RPMI7951 (cell line): ENCODE measurements at places on chromosomes 7 and 10.

GRCh38 chr7:107104801-107105200 is 60.3 kb downstream of the PRKAR2B start:
- DNase-seq: no peak

- DNase-seq: no peak
Measured at GRCh38 chr7:45244981-45245380, 87.4 kb downstream of the RAMP3 start.

- no peak for DNase-seq
Measured at GRCh38 chr7:48097521-48098231, 8.6 kb downstream of the UPP1 start.

GRCh38 chr10:51100221-51100620 is 25.9 kb downstream of the PRKG1 start:
- no peak for DNase-seq

DNA sequence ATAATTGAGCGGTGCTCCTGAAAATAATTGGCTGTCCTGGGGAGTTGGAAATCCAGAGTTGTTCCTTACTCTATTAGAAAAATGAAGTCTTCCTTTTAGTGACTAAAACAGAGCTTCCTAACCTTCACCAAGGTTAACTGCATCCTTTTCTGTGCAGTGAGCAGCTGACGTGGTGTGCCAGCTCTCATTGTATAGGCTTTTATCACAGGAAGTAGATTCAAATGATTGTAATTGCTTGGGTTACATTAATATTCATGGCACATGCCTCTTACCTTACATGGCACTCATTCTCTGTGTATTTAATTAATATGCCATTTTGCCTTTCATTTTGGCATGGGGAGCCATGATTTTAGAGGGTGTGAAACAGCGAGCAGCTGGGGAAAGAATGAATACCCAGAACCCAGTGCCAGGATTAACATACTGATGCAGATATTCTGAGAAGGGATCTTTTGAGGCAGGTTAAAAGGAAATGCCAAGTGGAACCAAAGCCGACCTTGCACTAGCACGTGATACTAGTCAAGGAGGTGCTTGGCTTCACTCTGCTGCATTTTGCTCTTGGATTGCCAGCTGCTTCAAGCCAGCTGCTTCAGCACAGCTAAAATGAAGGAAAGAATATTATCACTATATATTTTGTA is 115.3 kb downstream of the ST7 start:
- no peak for DNase-seq

- no peak for DNase-seq
Measured at GRCh38 chr7:94251-94801, 98.0 kb upstream of the FAM20C start.

DNA sequence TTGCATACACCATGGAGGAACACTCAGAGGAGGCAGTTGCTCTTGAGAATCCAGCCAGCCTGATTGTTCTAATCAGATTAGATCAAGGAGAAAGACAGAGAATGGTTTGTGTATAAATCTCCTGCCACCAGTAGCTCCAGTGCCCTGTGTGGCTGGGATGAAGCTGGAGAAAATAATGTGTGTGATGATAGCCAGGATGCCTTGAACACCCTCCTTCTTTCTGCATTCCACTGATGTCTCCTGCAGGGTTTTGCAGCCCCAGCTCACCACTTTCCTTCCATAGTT is 614.7 kb upstream of the FOXK1 start:
- no peak for DNase-seq

DNA sequence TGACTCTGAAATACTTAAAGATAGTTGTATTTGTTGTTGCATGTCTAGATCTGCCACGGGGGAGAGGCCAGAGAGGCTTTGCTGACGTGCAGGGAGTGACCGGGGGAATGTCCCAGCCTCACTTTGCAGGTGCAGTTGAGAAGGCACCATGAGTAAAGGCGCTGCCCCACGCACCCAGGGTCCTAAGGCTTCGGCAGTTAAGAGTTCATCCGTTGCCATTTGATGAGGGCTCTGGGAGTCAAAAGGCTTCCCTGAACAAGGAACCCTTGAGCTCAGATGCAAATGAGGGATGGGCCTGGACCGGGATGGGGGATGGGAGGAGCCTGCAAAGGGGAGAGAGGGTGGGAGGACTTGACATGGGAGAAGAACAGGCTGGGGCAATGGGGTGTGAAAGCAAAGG is 20.4 kb downstream of the PPP2R2D start:
- DNase-seq: no peak

DNA sequence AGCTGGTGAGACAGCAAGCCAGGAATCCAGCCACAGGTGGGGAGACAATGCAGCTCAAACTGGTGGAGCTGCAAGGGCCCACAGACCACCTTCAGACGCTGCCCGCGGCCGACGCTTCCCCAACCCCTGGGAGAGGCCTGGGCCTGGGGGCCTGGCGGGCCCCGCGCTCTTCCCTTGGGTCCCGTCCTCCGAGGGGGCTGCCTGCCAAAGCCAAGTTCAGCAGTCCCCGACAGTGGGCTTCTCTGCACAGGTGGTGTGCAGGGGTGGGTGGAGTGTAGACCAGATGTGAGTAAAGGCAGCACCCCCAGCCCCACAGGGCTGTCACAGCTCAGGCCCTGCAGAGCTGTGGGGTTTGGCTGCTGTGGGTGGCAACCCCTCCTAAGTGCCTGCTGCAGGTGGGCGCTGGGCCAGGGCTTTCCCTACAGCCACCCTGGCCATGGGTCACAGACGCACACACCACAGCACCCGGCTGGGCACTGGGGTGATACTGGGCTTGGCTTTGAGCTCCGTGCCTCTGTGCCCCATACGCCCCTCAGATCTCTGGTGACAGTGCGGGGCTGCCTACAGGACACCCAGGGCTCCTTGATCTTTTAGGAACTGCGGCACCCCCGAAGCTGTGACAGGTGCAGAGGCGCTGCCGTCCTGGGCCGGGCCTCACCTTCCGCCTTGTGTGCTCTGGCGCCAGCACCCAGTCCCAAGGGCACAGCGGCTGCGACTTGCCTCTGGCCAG is 20.5 kb downstream of the BNIP3 start:
- DNase-seq: no peak

DNA sequence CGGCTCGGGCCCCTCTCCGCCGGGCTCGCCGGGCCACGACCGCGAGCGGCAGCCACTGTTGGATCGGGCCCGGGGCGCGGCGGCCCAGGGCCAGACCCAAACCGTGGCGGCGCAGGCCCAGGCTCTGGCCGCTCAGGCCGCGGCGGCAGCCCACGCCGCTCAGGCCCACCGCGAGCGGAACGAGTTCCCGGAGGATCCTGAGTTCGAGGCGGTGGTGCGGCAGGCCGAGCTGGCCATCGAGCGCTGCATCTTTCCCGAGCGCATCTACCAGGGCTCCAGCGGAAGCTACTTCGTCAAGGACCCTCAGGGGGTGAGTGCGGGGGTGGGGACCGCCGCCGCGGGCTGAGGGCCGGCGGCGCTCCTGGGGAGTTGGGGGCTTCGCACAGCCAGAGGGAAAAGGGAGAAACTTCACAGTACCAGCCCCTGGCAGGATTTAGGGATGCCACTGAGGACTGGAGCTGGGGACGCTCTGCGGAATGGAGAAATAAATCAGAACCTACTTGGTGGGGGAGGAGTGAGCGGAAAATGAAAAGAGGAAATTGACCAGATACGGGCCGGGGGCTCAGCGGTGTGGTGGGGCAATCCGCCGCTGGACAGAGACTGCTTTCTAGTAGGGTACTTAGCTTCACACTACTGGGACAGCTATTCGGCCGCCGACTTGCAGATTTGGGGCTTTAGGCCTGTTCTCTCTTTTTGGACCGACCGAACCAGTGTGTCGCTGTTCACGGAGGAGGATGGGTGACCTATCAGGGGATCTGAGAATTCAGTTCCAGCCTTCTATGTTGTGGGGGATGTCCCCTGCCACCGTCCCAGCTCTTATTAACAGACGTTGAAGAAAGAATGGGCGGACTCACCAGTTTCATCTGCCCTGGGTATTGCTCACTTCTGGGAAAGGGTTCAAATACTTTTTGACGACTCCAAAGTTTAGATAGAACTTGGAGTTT is 669 bp downstream of the PI4K2A start:
- DNase-seq: peak; percentile 22

GRCh38 chr7:21722371-21722770 is 179.5 kb downstream of the DNAH11 start:
- DNase-seq: no peak

GRCh38 chr7:75891815-75892411 is 13.1 kb downstream of the RHBDD2 start:
- no peak for DNase-seq

- no peak for DNase-seq
Measured at GRCh38 chr7:117489911-117490310, 10.1 kb downstream of the CFTR start.

DNA sequence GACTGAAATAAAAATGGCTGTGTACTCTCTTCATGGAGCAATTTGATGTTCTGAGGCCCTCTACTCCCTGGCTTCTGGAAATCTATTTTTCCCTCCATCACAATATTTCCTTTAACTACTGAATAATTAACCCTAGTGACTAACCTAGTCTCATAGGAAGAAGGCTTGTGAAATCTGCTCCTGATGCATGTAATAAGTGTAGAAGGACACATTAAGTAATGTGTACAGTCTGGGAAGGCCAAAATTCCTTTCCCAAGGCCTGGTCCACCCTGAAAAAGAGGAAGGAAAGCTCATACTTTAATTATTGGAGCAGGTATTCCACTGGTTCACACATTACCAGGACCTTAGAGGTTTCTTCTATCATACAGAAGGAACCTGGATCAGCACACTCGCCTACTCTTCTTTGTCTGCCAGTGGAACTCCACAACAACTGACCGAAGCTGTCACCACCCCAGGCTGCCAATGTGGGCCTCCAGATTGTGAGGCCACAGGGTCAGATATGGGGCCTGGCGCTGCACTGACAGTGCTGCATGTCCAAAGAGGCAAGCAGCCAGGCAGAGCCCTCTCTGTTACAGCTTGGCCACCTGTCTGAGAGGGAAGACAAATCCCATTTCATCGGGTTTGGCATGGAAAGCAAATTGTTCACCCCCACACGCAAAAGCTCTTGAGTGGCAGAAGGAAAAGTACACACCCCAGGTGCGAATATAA is 54.4 kb upstream of the FAM133B start:
- DNase-seq: no peak

DNA sequence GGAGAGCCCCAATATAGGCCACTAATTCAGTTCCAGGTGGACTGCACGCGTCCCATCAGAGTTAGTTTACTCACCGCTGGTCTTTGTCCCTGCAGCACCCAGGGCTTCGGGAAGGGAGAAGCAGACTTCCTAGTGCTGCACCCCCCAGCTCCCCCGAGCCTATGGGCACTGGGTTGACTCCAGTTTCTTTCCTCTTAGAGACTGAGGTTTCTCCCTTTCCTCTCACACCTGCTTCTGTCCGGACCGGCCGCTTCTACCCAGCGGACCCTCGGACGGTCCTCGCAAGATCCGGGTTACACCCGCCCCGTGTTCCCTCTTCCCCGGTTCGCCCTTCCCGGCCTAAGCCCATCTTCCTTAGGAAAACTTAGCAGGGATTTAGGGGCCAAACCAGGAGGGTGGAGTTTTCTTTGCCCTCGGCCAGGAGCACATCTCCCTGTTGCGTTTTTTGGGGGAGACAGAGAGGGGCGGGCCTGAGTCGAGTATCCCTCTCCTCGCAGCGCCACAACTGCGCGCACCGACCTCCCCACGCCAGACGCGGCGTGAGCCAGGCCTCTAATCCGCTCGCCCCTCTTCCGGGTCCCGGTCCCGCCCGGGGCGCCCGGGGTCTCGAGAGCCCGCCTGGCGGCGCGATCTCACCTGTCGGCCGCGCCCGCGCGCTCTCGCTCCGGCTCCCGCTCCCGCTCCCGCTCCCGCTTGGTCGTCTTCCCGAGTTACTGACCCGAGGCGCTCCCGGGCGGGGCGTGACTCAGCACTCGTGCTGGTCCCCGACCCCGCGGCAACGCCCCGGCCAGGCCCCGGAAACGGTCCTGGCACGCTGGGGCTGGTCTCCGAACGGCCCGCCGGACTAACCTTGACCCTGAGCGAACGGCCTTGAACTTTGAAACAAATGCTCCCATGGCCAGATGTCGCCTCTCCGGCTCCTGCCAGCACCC is at the start of gene AIFM2:
Gene AIFM2 (minus strand): TSS at position 728 of the 932 bp plus-strand sequence. CDS start 8,741 bp downstream, outside the sequence.
- DNase-seq: peak; percentile 81

GRCh38 chr7:129924602-129925001 is 28.2 kb downstream of the UBE2H start:
- no peak for DNase-seq

DNA sequence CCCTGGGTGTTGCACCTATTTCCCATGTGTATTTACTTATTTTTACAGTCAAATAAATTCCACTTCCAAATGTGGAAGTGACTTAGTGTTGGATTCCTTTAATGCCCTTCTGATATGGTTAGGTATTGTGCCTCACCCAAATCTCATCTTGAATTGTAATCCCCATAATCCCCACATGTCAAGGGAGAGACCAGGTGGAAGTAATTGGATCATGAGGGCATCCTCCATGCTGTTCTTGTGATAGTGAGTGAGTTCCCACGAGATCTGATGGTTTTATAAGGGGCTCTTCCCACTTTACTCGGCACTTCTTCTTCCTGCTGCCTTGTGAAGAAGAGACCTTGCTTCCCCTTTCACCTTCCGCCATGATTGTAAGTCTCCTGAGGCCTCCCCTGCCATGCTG is 136.9 kb downstream of the SNX10 start:
- no peak for DNase-seq

GRCh38 chr7:4067874-4068273 is 614.2 kb upstream of the FOXK1 start:
- DNase-seq: no peak

- no peak for DNase-seq
Measured at GRCh38 chr10:5523796-5524574, 776 bp upstream of the CALML3 start.

DNA sequence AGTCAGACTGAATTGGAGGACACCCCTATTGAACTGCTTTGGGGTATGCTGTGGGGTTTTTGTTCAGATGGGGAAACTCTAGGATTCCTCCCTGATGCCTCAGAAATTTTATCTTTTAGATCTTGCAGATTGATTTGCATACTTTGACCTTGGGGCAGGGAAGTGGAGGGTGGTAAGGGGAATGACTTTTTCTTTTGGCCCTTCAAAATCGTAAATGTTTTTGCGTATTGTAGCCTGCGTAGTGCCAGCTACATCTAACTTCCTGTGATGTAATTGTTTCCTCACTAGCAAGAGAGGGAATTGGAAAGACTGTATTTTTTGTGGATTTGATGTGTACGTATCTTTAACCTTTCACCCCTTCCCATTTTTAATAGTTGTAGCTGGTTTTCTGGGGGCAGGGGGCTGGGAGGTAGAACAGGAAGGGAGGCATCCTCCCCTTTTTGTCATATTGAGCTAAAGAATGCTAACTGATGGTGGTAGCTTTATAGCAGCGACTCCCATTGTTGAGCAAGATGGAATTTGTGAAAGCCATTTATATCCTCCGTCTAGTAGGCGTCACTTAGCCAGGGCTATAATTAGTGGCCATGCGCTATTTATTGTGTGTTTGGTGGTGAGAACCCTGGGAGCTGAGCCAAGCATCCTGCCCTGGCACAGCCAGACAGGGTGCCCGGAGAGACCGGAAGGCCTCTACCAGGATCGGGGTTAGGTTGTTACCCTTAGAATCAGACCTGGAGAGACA is 11.3 kb downstream of the DUSP5 start:
- peak; percentile 25 for DNase-seq
